ENCODE measurements at places on chromosomes 12 and 14. TPM values are rescaled to one million over a fixed set of nuclear protein-coding genes. Genes with fewer than 3 reads are reported as not detected.

DNA sequence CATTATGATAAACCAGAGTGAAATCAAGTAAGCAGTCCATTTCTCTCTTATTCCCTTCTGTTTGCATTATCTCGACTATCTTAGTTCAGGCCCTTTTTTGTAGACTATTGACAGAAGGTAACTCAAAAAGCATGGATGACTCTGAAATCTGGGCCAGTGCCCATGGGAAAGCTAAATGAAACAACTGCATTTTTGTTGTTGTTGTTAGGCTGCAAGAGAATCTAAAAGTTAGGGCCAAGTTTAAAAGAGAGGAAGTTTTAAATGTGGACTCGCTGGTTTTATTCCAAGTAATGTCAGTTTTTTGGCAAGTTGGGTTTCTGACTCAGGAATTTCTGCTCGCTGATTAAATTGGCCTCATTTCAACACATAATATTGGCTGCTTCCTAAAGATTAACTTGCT, 201.1 kb downstream of the PIK3C2G start:
- DNase-seq: no peak

DNA sequence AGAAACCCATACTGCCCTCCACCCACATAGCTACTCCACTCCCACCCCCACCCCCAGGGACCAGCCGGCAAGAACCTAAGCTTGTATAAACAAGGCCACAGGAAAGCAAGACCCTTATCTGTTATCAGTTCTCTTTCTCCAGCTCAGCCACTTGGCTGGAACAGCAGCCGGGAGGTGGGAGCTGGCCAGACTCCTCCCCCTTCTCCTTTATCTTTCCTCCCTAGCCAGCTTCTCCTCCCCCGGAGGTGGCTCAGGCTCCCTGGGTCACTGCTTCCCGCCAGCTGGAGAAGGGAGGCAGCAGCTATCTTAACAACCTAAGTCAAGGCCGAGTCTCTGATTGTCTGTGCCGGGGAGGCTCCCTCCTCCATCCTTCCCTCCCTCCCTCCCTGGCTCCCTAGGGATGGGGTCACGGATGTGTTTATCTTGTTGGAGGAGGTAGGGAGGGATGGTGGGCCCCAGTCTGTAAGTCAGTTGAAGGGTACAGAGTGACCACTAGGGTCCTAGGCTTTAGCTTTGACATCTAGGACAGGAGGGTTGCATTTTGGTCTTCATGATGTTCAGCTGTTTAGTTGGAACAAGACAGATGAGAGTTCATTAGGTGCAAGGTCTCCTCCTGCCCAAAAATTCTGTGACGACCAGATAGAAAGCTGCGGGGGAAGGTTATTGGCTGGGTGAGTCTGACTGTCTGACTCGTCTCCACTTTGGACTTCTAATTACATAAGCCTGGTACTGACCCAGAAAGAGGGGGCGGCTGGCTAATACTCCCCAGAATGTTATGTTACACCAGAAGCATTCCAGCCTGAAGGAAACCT, 29.7 kb downstream of the ZFP36L1 start:
- DNase-seq: no peak

DNA sequence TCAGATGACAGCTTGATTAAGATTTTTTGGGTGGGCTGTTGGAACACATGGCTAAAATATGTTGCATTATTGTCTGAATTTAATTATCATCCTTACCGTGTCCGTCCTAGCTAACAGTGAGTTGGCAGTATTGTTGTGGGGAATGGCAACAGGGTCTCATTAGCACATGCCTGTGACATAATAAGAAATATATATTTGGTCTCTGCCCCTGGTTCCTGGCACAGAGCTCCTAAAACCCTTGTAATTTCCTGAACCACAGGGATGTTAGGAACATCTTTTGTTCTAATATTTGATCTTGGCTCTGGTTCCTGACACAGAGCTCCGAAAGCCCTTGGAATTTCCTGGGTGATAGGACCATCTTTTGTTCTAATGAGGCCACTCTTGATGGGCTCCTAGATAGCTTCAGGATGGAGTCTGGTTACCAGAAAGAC, 76.0 kb downstream of the SYNE2 start:
- no peak for DNase-seq

DNA sequence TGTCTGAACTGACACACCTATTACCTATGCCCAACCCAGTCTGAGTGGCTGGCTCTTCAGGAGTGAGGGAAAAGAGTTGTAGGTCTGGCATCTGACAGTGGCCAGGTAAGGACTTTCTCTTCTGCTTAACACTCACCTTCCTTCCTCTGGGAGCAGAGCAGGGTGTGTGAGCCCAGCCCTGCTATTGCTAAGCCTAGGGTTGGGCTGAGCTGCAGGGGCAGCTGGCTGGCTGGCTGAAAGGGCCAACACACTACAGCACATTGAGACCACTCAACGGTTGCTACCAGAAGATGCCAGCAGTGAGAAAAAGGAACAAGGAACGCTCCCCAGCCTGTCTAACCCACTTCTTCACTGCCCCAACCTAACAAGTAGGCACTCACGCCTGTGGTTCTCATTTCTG, 201.2 kb downstream of the DPF3 start:
- no peak for DNase-seq

- DNase-seq: no peak
These were observed 73.8 kb downstream of the SUSD6 start for GRCh38 chr14:69685218-69685616.

- peak; percentile 52 for DNase-seq
These were observed 757 bp downstream of the SLC25A3 start for GRCh38 chr12:98594050-98594835.

GRCh38 chr14:99412117-99413061, 68.3 kb downstream of the SETD3 start:
- DNase-seq: no peak

- DNase-seq: peak; percentile 44
These were observed 18.0 kb upstream of the YARS2 start for GRCh38 chr12:32773691-32774090.

GRCh38 chr12:71460850-71461609, 21.4 kb downstream of the LGR5 start:
- no peak for DNase-seq

DNA sequence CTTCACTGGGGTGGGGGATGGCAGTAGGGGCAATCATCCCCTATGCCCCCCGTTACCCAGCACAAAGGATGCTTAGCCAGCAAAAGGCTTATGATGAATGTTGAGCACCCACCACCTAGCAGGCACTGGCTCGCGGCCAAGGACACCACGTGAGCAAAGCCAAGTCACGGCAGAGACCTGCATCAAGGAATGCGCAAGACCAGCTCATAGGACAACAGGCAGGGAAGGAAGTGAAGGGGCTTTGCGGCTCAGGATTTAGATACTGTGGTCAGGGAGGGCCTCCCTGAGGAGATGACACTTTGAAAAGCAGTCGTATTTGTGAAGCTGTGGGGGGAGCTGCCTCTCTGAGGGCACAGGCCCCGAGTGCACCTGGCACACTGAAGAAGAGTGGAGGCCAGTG, 32.8 kb downstream of the SH2B3 start:
- DNase-seq: peak; percentile 63

- no peak for DNase-seq
These were observed 87.2 kb downstream of the CHGA start for GRCh38 chr14:93010130-93010499.

The FKBP4 gene
- total RNA-seq: 82.4 TPM

The DERA gene
- 112 TPM for total RNA-seq

The HOXC4 gene
- 0.64 TPM for total RNA-seq
